Aorta (tissue), 5 donors: ENCODE measurements at places on chromosomes 1 and 21.

- peak within 1 kb of the TSS; percentile 34 for H3K27ac ChIP-seq
- no peaks in the 10 kb centered on the region for H3K36me3 ChIP-seq
- DNase-seq: no peak
- no peaks in the 10 kb centered on the region for H3K27me3 ChIP-seq
Measured at GRCh38 chr1:76867342-76868130, at the start of gene ST6GALNAC5. ST6GALNAC5 (plus strand) TSS chr1:76867480.

- no peaks in the 10 kb centered on the region for H3K4me1 ChIP-seq
- peak overlapping the region; percentile 71 for H3K27ac ChIP-seq
Measured at GRCh38 chr1:153842006-153842471, 66.8 kb downstream of the SLC27A3 start.

- H3K27me3 ChIP-seq: no peaks in the 10 kb centered on the region
- DNase-seq: peak; percentile 83
- H3K4me1 ChIP-seq: no peaks in the 10 kb centered on the region
- no peak overlapping the region for H3K27ac ChIP-seq
Measured at GRCh38 chr1:201450721-201451291, 18.2 kb downstream of the PHLDA3 start.

GRCh38 chr1:169207797-169208520, 101.5 kb downstream of the ATP1B1 start:
- no peaks in the 10 kb centered on the region for H3K4me1 ChIP-seq
- DNase-seq: no peak
- no peak overlapping the region for H3K27ac ChIP-seq
- H3K27me3 ChIP-seq: no peaks in the 10 kb centered on the region
- H3K36me3 ChIP-seq: no peaks in the 10 kb centered on the region

GRCh38 chr1:93344886-93345632, 648 bp upstream of the DR1 start:
- DNase-seq: no peak
- H3K4me3 ChIP-seq: peak overlapping the region; percentile 91
- H3K27ac ChIP-seq: peak overlapping the region; percentile 45
- no peaks in the 10 kb centered on the region for H3K36me3 ChIP-seq
- no peaks in the 10 kb centered on the region for H3K4me1 ChIP-seq

- no peaks in the 10 kb centered on the region for H3K36me3 ChIP-seq
- no peak overlapping the region for H3K4me3 ChIP-seq
- DNase-seq: no peak
- peaks cover 1% of the 10 kb centered on the region for H3K4me1 ChIP-seq
- H3K27ac ChIP-seq: no peak overlapping the region
Measured at GRCh38 chr1:8716238-8716637, 101.2 kb downstream of the RERE start.

DNA sequence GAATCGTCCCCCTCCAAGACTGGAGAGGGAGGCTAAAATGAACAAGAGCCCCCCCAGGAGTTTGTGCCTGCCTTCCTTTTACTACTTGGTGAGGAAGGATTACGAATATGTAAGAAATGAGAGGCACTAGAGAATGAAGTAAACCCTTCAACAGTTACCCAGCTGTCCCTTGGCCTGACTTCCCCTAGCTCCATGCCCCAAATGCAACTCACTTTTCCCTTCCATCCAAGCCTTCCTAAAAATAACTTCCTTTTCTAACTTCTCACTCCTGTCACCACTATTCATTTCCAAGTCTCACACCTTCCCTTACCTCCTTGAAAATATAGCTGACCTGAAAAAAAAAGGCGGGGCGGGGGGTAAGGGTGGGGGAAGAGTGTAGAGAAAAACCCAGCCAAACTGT, 96.6 kb upstream of the HNRNPU start:
- no peaks in the 10 kb centered on the region for H3K27me3 ChIP-seq
- H3K4me3 ChIP-seq: no peak overlapping the region
- peaks cover 2% of the 10 kb centered on the region for H3K4me1 ChIP-seq
- DNase-seq: no peak
- H3K36me3 ChIP-seq: no peaks in the 10 kb centered on the region
- no peak overlapping the region for H3K27ac ChIP-seq

DNA sequence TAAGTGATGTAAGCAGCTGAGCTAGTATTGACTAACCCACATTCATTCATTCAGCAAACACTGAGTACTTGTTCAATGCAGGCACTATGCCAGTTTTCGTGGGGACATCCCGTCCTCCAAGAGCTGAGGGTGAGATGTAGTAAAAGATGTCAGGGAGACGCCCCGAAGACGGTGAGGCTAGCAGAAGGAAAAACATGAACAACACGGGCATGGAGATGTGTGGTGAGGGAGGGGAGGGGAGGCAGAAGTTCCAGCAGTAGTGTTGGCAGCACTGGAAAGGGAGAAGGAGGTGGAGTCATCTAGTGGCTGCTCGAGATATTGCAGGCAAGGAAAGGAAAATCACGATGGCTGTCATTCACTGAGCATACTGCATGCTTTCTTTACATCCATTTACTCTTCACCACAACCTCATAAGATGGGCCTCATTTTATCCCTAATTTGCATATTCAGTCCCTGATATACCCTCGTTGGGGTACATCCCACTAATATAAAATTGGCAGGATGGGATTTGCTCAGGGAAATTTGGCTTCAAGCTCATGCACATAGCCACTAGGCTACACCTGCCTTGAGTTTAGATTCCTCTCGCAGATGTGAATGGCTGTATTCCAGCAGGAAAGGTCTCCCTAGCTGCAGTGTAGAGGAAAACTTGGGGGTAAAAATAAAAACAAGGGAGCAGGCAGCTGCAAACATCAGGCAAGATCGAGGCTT, 14.5 kb downstream of the PDZK1IP1 start:
- H3K4me3 ChIP-seq: no peak overlapping the region
- H3K36me3 ChIP-seq: no peaks in the 10 kb centered on the region

DNA sequence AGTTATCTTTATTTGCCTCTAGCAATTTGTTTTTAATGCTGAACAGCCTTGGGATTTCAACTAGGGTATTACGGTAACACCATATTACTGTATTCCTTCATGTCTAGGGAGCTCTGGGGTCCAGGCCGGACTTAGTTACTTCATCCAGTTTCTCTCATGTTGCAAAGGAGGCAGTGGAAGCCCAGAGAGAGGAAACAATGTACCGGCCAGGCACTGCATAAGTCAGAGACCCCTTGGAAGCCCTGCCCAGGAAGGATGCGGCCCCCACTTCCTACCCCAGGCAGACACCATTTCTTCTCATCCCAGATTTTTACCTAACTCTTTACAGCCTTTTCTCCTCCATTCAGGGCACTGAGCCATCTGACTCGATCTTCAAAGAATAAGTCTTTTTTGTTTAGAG, 32.5 kb downstream of the TRABD2B start:
- peaks cover 9% of the 10 kb centered on the region for H3K4me1 ChIP-seq
- no peak overlapping the region for H3K4me3 ChIP-seq
- DNase-seq: no peak
- H3K36me3 ChIP-seq: no peaks in the 10 kb centered on the region

GRCh38 chr1:203521812-203522211, 27.9 kb downstream of the OPTC start:
- no peak overlapping the region for H3K27ac ChIP-seq
- H3K4me3 ChIP-seq: no peak overlapping the region
- no peak for DNase-seq
- H3K27me3 ChIP-seq: no peaks in the 10 kb centered on the region
- no peaks in the 10 kb centered on the region for H3K4me1 ChIP-seq

DNA sequence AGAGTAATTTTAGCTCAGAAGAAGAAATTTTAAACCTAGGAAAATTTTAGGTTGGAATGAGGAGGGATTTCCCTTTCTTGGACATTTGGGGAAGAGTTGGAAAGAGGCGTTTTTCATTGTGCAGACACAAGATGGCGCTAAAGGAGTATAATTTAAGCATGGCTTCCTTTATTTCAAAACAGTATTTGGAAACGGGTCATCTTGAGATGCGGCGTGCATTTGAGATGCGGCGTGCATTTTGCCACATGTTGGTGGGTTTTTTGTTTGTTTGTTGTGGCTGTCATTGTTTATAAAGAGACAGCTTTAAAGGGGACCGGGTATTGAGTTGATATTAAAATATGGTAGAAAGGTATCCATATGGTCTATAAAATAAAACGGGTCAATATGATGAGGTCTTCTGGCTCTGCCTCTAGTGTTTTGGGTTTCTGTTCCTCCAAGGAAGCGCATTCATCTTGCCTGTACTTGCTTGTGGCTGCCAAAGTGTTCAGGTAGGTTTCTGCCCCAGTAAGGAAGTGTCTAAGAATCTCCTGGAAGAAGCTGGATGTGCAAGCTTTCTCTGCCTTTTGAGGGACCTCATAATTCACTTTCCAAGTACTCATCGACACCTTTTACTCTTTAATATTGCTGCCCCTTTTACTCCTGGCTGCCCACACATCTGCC, 210.3 kb downstream of the SLC35F3 start:
- H3K27me3 ChIP-seq: no peaks in the 10 kb centered on the region
- no peak overlapping the region for H3K27ac ChIP-seq
- H3K36me3 ChIP-seq: no peaks in the 10 kb centered on the region
- no peak for DNase-seq

DNA sequence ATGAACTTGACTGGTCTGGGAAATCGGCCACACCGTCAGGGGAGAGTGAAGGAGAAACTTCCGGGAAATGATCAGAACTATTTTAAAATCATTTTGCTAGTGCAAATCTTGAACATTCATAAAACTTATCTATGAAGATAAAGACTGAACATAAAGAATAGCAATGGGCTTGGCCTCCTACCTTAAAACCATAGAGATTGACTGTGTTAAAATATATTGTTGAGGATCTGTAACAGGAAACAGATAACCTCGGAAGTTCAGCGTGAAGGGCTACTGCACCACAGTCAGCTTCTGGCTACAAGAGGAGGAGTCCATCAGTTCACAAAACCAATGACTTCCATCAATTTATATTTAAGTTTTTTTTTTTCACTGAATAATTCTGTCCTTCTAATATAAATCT, 127.3 kb downstream of the RGS7 start:
- no peak overlapping the region for H3K27ac ChIP-seq
- no peak for DNase-seq
- no peaks in the 10 kb centered on the region for H3K4me1 ChIP-seq
- H3K27me3 ChIP-seq: no peaks in the 10 kb centered on the region

DNA sequence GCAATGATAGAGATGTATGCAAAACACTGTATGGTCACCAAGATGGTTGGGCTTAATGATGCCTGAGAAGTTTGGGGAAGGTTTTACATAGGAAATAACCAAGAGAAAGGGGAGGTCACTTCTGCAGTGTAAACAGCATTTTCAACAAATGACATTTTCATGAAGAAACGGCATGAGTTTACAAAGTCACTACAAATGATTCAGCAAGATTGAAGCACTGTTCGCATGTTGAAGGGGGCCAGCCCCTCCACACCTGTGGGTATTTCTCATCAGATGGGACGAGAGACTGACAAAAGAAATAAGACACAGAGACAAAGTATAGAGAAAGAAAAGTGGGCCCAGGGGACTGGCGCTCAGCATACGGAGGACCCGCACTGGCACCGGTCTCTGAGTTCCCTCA, 234.1 kb upstream of the POGK start:
- H3K27me3 ChIP-seq: no peaks in the 10 kb centered on the region
- DNase-seq: no peak
- no peaks in the 10 kb centered on the region for H3K4me1 ChIP-seq
- no peak overlapping the region for H3K27ac ChIP-seq
- H3K4me3 ChIP-seq: no peak overlapping the region

- no peaks in the 10 kb centered on the region for H3K27me3 ChIP-seq
- DNase-seq: no peak
- H3K27ac ChIP-seq: no peak overlapping the region
- peak overlapping the region; percentile 30 for H3K4me3 ChIP-seq
- H3K4me1 ChIP-seq: no peaks in the 10 kb centered on the region
Measured at GRCh38 chr1:24186711-24186992, 437 bp downstream of the IFNLR1 start.

- no peak for DNase-seq
- no peaks in the 10 kb centered on the region for H3K27me3 ChIP-seq
- H3K36me3 ChIP-seq: no peaks in the 10 kb centered on the region
- H3K4me1 ChIP-seq: no peaks in the 10 kb centered on the region
- H3K27ac ChIP-seq: no peak overlapping the region
- H3K4me3 ChIP-seq: no peak overlapping the region
Measured at GRCh38 chr1:2486041-2486440, 10.0 kb downstream of the PLCH2 start.

- no peak for DNase-seq
- H3K4me3 ChIP-seq: no peak overlapping the region
- H3K27me3 ChIP-seq: no peaks in the 10 kb centered on the region
- peaks cover 2% of the 10 kb centered on the region for H3K4me1 ChIP-seq
- no peaks in the 10 kb centered on the region for H3K36me3 ChIP-seq
Measured at GRCh38 chr21:35737899-35738346, 322.4 kb downstream of the SETD4 start.

DNA sequence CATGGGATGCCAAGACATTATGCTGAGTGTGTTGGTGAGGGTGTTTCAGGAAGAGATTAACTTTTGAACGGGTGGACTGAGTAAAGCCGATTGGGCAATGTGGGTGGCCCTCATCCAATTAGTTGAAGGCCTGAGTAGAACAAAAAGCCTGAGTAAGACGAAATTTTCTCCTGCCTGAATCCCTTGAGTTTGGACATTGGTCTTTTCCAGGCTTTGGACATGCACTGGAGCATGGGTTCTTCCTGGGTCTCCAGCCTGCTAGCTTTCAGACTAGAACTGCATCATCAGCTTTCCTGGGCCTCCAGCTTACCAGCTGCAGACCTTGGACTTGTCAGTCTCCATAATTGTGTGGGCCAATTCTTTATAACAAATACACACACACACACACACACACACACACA, 63.6 kb downstream of the NIBAN1 start:
- no peaks in the 10 kb centered on the region for H3K27me3 ChIP-seq
- H3K36me3 ChIP-seq: no peaks in the 10 kb centered on the region
- peaks cover 10% of the 10 kb centered on the region for H3K4me1 ChIP-seq

- H3K27me3 ChIP-seq: no peaks in the 10 kb centered on the region
- H3K27ac ChIP-seq: no peak overlapping the region
- no peak overlapping the region for H3K4me3 ChIP-seq
- H3K4me1 ChIP-seq: no peaks in the 10 kb centered on the region
- no peaks in the 10 kb centered on the region for H3K36me3 ChIP-seq
- DNase-seq: no peak
Measured at GRCh38 chr1:211344152-211344618, 17.6 kb downstream of the TRAF5 start.

DNA sequence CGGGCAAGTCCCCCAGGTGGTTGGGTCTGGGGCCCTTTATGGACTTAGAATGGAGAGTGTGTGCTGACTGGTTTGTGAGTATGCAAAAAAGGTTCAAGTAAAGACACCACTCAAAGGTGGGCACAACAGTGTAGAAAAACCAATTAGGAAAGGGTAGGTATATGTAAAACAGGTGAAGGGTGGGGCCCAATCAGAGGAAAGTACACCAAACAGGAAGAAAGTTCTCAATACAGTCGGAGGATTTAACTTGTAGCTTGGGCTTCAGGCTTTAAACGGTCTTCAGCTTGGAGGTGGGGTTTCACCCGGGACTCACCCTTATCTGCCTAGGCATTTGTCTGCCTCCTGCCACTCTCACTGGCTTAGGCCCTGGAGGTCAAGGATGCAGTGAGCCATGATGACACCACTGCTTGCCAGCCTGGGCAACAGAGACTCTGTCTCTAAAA, 6.8 kb upstream of the PUM1 start:
- H3K36me3 ChIP-seq: no peaks in the 10 kb centered on the region
- H3K4me3 ChIP-seq: no peak overlapping the region
- H3K27me3 ChIP-seq: no peaks in the 10 kb centered on the region

GRCh38 chr1:71510725-71511124, 429.9 kb upstream of the ZRANB2 start:
- no peak overlapping the region for H3K27ac ChIP-seq
- DNase-seq: no peak
- H3K4me1 ChIP-seq: no peaks in the 10 kb centered on the region

- H3K4me1 ChIP-seq: no peaks in the 10 kb centered on the region
- H3K36me3 ChIP-seq: no peaks in the 10 kb centered on the region
- H3K27ac ChIP-seq: no peak overlapping the region
- H3K4me3 ChIP-seq: no peak overlapping the region
Measured at GRCh38 chr1:32536117-32536516, 3.1 kb upstream of the ZBTB8A start.
